ENCODE measurements at places on chromosomes 6 and 20. TPM values are rescaled to one million over a fixed set of nuclear protein-coding genes. Genes with fewer than 3 reads are reported as not detected.

- H3K27me3 ChIP-seq: no peaks in the 10 kb centered on the region
- DNase-seq: no peak
- H3K27ac ChIP-seq: no peak overlapping the region
- H3K4me1 ChIP-seq: peaks cover 18% of the 10 kb centered on the region
- no peaks in the 10 kb centered on the region for H3K36me3 ChIP-seq
Observed at GRCh38 chr6:116616737-116617053, 416 bp downstream of the RSPH4A start.

GRCh38 chr6:170448317-170448716 lies 104.8 kb downstream of the PSMB1 start:
- no peak for DNase-seq
- no peak overlapping the region for H3K27ac ChIP-seq
- no peak overlapping the region for H3K4me3 ChIP-seq

- peaks cover 5% of the 10 kb centered on the region for H3K36me3 ChIP-seq
- no peaks in the 10 kb centered on the region for H3K27me3 ChIP-seq
- H3K4me3 ChIP-seq: no peak overlapping the region
- DNase-seq: no peak
- H3K27ac ChIP-seq: no peak overlapping the region
- H3K4me1 ChIP-seq: peaks cover 55% of the 10 kb centered on the region
Observed at GRCh38 chr6:111660531-111660930, 54.9 kb upstream of the TRAF3IP2 start.

DNA sequence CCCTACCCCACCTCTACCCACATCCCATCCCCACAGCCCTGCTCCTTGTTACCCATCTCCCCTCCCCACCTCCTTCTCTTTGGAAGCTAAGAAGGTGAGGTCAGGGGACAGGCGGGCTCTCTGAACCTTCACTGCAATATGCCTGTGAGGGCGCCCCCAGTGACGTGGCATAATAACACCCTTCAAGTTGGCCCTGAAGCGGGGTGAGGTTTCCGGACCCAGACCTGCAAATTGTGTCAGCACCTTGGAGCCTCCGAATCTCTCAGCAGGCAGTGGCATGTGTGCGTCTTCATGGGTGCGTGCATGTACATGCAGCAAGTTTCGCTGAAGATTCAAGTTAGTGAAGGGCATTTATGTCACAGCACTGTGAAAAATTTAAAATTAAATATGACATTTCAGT lies 114.6 kb downstream of the SOBP start:
- H3K4me3 ChIP-seq: no peak overlapping the region
- no peak overlapping the region for H3K27ac ChIP-seq
- no peak for DNase-seq
- H3K36me3 ChIP-seq: no peaks in the 10 kb centered on the region
- H3K4me1 ChIP-seq: peaks cover 75% of the 10 kb centered on the region
- H3K27me3 ChIP-seq: no peaks in the 10 kb centered on the region

- H3K36me3 ChIP-seq: no peaks in the 10 kb centered on the region
- no peak overlapping the region for H3K27ac ChIP-seq
- no peak overlapping the region for H3K4me3 ChIP-seq
Observed at GRCh38 chr20:57570145-57570850, 9.4 kb downstream of the PCK1 start.

NOX3 gene
- total RNA-seq: not detected

POM121L2 gene
- not detected for total RNA-seq

GHRH gene
- total RNA-seq: 0.93 TPM

LRRC73 gene
- total RNA-seq: 1.6 TPM
